ENCODE measurements at places on chromosomes 4 and X. TPM values are rescaled to one million over a fixed set of nuclear protein-coding genes. Genes with fewer than 3 reads are reported as not detected.
A peak's percentile ranks its signal among the peaks of the same experiment; 100 is the strongest.

DNA sequence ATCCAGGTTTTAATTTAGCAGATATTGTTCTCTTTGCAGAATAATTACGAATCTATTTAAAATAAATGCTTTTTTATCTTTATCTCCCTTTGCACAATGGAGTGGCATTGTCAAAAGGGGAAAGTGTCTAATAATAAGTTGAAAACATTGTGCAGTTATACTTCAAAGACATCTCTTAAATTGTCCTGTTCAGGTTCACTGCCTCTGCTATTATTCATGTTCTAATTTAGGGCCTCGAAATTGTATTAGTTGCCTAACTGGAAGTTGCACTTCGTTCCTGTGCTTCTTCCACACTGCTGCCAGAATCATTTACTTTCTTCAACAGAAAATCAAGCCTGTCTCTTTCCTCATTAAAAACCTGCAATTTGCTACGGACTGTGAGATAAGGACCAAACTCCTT is 150.5 kb upstream of the SPRY1 start:
- DNase-seq, result no peak

DNA sequence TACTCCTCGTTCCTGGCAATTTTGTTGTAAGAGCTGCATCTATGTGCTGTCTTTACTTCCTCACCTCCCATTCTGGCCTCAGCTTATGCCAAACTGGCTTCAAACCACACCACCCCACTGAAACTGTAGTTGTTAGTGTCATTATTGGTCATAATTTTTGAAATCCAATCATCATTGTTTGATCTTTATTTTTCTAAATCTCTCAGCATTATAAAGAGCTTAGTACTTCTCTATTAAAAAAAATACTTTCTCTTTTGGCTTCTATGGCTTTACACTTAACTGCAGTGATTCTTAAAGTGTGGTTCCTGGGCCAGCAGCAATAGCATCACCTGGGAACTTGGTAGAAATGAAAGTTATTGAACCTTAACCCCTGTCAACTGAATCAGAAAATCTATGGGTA is 83.5 kb upstream of the GRPR start:
- no peak for DNase-seq

DNA sequence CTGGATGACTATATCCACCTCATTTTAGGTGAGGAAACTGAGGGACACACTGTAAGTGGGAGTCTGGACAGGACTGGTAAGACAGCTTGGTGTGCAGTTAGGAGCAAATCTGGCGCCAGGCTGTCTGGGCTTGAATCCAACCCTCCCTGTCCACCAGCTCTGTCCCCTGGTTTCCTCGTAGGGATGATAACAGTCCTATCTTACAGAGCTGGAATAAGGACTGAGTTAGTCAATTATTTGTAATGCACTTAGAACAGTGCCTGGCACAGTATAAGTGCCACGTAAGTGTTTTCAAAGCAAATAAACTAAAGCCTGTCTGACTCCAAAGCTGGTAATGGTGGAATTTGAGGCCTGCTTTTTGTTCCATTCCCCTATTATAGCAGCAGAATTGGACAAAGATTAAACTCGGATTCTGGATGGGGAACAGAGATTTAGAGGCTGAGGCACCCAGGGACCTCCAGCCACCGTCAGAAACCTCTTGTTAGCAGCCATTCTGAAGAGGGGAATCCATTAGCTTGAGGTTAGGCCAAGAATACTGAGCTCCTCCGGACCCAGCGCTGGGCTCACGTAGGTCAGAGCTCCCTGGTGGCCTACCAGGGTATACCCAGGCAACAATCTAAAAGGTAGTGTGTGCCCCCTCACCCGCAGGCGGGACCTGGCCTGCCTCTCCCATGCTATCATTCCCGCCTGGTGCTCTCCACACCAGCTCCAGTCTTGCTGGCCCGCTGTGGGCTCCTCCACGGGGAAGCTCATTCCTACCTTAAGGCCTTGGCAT is 102.1 kb downstream of the UCHL1 start:
- no peak for DNase-seq

DNA sequence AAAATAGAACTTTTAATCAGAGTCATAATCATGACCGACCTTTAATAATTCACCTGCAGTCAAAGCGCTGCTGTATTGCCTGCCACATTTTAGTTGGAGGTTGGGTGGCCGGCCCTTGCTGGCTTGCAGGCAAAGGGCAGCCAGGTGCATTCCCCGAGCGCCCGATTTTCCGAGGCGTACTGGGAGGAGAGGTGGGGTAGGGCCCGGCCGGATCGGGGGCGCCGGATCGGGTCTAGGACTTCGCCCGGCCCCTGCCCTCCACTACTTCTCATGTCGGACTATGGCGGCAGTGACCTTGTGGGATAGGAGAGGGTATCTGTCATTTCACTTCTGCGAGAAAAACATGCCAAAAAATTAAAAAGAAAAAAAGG is 2.5 kb upstream of the RS1 start:
- no peak for DNase-seq

DNA sequence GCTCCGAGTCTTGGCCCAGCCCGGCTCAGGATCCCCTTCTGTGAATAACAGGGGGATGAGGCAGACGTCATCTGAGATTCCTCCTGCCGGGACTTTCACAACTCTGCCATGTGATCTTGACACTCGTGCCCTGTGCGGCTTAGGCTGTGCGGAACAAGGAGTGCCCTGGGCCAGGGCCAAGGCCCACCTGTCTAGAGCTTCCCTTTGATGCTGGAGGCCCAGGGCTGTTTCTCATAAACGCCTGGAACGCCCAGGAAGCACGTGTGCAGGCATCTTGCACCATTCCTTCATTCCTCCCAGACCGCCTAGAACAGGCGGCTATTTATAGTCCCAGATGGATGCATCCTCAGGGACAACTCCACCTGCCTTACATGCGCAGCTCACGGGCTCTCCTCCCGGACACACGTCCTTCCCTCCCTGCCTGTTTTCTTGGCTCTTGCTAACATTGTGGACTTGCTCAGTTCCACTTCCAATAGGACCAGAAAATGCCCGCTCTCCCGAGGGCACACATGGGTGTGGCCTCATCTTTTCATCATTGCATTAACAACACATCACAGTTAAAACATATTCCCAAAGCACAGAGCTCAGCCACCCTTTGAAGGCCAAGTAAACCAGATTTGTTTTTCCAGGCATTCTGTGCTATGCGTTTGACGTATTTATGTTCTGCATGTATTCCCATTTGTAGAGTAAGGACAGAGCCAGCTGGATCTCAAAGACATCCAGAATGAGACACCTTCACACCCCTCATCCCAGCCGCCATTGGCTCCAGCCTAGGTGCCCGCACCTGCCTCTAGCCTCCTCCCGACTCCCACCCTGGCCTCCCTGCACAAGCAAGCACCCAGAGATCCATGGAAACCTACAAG is 57.2 kb downstream of the ABLIM2 start:
- no peak for DNase-seq

DNA sequence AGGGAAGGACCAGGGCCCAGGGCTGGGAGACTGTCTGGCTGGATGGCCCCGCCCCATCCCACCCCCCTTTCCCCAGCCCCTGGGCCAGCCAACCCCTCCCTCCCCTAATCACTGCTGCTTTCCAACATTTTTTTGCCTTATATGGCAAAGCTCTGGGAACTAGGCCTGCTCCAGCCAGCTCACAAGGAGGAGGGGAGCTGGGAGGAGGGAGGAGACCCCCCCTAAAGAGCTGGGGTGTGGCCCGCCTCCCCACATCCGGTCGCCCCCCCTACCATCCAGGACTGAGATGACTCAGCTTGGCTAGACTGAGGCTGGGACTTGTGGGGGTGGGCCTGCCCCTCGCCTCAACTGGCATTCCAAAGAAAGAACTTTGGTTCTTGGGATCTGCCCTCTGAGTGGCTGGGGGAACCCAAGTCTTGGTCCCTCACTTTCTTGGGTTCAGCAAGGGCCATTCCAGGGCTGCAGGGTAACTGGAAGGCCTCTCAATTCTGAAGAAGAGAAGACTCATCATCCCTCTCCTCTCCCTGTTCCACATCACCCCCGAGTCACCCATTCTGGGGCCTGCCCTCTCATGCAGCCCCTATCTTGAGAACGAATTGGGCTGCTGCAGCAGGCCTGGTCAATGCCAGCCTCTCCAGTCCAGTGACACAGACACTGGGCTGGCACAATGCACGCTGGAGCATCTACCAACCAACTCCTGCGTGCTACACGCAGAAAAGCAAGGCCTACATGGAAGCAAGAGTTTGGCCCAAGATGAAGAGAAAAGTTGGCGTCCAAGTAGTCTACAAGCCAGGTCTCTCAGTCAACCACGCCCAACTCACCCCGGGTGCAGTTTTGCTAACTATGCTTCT is 4.8 kb downstream of the FLNA start:
- peak; percentile 95 for DNase-seq

DNA sequence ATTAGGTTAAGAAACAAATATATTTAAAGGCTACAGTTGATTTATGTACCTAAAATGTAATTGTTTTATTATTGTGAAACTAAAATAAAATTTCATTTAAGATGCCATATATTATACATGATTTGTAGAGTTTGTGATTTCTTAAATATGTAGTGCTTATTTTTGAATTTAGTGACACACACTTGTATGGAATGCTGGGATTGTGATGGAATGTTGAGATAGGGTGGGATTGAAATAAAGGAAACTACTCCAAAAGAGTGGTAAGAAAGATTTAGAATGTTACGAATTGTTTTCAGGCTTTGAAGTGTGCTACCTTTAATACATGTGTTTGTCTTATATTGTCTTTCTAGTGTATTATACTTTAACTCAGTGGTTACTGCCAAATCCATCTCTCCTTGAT is 330.3 kb upstream of the PITX2 start:
- no peak for DNase-seq

GRCh38 chr4:7818399-7818911 is 121.2 kb downstream of the AFAP1 start:
- DNase-seq, result peak; percentile 58

- no peak for DNase-seq
Measured at GRCh38 chr4:133095591-133095990, 53.5 kb upstream of the PCDH10 start.

GRCh38 chr4:86586160-86586572 is 7.9 kb upstream of the PTPN13 start:
- DNase-seq, result no peak

- DNase-seq, result peak; percentile 48
Measured at GRCh38 chr4:121192480-121192879, 28.4 kb upstream of the TNIP3 start.

DNA sequence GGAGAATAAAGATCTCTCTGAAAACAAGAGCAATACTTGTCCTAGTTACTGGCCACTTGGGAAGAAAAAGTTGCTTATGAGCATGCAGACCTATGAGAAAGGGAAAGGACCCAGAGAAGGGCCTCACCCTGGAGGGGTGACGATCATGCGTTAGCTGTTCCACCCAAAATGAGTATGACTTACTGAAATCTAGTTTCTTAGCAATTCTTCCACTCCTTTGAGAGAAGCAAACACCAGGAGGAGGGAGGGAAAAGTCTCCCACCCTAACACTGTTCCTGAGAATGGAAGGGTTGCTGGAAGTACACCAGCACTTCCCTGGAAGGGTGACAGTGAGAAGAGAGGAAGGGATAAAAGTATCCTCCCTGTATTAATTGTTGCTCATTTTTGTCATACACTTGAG is 107.9 kb downstream of the ADGRL3 start:
- no peak for DNase-seq

- no peak for DNase-seq
Measured at GRCh38 chrX:30085571-30085970, 129.8 kb upstream of the MAGEB2 start.

Gene SLC16A2
- total RNA-seq, result 5.3 TPM

Gene DMD
- 11.8 TPM for total RNA-seq

Gene CFAP99
- total RNA-seq, result not detected

Gene PFKFB1
- total RNA-seq, result under 0.01 TPM

Gene PCSK1N
- not detected for total RNA-seq

Measured in IMR-90 (cell line).